Fibroblast of gingiva (primary cell): ENCODE measurements at places on chromosomes 4 and X.

- no peak for DNase-seq
These were observed 984.6 kb upstream of the TENM3 start for GRCh38 chr4:181258569-181258968.

- DNase-seq, result no peak
These were observed 14.2 kb downstream of the CHST7 start for GRCh38 chrX:46587753-46588171.

DNA sequence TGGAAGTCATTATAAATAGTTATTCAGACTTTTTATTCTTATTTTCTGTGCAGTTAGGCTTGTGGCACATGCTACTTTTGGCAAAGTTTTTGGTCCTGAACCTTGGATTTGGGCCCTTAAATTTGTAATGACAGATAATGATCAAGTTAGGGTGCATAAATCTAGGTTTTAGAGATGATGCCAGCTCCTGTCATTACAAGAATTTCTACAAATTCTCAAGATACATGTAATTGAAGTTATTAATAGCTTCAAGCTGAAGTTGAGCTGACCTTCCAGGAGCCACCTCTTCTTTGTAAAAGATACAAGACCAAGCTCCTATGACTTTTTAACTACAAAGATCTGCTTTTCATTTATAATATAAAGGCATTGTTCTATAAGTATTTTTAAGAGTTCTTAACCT, 255.6 kb upstream of the UGT8 start:
- no peak for DNase-seq

GRCh38 chrX:71128915-71129765, 10.7 kb downstream of the MED12 start:
- DNase-seq, result peak; percentile 21

GRCh38 chr4:24924309-24924781, 11.5 kb upstream of the CCDC149 start:
- DNase-seq, result peak; percentile 83

DNA sequence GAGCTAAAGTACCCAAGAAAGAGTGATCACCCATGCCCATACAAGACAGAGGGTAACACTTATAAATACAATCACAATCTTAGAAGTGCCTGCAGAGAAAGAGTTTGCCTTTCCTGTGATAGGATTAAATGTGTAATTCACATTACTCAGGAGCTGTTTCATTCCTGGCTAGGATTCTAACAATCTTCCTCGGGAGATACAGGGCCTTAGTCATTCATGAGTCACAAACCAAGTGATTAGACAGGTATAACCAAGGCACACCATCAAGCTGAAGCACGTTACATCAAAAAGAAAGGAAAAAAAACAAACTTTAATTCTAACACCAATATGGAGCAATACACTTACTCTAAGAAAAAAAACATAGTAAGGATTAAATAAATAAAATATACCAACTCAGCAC, 14.9 kb downstream of the ABCG2 start:
- no peak for DNase-seq

DNA sequence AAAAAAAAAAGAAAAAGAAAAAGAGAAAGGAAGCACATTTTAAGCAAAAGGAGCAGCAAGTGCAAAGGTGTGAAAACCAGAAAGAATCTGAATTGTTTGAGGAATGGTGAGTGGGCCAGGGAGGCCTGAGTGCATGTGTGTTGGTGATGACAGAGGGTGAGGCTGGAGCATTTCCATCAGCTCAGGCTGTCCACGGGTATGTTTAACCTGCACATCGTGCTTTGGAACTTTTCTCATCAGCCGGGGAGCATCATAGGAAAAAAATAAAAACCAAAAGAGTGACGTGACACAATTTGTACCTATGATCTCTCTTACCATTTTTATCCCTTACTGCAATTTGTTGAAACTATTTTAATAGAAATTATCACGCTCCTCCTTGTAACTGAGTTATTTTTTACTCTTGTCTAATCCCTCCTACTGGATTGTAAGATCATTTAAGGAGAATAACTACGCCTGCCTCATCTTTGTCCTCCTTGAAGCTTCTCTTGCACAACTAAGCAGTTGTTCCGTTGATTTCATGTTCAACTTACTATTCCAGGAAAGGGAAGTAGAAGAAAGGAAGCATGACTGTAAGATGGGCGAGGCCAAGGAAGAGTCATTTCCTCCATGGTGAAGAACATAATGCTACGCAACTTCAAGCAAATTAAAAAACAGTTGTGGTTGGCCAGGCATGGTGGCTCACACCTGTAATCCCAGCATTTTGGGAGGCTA, 7.0 kb downstream of the PALLD start:
- DNase-seq, result no peak

DNA sequence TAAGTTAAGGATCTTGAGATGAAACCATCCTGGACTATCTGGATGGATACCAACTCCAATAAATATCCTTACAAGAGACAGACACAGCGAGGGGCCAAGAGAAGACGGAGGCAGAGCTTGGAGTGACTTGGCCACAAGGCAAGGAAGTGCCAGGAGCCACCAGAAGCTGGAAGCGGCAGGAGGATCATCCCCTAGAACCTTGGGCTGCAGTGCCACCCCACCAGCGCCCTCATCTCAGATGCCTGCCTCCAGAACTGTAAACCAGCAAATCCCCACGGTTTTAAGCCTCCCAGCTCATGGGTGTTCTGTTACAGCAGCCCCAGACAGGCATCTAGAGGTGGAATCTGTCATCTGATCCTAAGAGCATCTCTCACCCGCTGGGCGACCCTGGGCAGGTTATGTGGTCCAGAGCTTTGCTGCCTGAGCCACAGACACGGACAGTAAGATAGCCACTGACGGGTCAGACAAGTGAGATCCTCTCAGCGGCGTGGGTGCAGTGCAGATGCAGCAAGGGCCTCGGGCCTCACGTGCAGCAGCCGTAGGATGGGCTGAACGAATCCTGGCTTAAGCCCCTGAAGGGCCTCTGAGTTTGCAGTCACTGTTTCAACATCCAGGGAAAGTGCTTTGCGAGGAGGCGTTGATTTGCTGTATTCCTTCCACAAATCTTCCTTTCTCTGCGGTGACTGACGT, 25.1 kb upstream of the MXD4 start:
- no peak for DNase-seq

GRCh38 chr4:85833302-85833701, 358.4 kb downstream of the ARHGAP24 start:
- no peak for DNase-seq

DNA sequence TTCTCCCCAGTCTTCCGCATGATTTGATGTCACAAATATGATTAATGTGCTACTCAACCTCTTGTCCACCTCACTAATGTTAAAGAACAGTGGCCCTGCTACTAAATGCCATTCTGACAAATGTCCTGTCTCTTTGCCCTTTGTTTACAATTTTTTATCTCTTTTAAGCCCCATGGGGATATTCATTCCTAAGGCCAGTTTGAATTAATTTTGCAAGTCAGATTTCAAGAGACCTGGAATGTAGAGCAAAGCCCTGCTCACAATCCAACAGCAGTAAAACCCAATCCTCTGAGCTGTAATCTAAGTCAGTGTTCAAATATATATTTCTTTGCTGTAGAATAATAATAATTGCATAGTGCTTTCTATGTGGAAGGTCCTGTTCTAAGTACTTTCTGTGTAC, 81.2 kb downstream of the LDB2 start:
- no peak for DNase-seq

DNA sequence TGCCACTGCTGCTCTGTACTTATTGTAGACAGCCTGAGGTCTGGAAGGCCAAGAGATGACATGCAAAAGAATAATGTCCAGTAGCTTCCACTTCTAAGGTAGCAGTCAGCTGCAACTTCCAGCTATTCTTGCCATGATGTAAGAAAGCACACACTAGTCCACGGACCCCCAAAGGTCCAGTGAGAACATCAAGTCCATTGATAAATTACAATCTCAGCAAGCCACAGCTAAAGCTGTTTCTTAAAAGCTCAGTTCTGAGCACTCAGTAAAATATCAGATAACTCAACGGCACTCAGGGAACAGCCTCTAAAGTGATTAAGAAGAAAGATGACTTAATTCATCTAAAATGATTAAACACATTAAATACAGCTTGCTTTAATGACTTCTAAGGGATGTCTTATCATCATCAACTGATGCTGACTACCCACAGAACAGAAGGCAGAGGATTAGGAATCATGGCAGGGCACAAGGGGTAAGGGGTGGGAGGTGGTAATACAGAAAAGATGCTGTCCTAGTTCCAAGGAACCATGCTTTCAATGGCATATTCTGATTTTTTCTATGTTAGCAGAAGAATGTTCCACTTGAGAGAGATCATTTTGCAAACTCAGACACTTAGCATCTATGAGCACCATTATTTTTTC, 99.1 kb upstream of the CBR4 start:
- no peak for DNase-seq

DNA sequence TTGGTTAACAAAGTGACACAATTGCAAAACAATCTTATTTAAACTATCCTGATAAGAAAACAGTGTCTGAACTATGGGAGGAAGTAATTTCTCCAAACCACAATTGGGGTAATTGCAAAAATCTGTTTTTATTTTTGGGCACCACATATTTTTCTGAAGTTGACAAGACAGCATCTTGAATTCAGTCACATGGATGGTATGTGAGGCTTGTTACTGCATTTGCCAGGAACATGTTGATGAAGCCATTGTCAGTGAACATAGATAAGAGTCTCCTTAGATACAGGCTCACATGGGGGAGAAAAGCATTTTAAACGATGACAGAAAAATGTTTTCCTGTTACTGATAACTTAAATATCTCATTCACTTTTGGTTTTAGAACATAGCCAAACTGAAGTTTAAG, 5.5 kb upstream of the USP53 start:
- DNase-seq, result peak; percentile 55

GRCh38 chr4:78571804-78572203, 20.2 kb downstream of the ANXA3 start:
- no peak for DNase-seq

DNA sequence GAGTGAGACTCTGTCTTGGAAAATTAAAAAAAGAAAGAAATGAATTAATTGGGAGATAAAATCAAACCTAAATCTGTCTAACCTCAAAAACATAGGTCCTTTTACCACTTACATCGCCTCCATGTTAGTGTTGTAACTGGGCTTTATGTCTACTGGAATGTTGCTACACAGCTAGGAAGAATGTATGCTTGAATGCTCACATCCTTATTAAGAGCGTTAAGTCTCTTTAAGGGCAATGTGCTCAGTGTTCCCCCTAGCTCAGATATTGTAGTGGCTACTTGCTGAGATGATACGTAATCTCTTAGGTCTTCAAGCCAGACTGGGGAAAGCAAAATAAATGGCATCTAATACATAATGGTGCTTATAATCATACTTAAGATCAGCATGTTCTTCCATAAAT, 1072.8 kb downstream of the PDHA2 start:
- no peak for DNase-seq

DNA sequence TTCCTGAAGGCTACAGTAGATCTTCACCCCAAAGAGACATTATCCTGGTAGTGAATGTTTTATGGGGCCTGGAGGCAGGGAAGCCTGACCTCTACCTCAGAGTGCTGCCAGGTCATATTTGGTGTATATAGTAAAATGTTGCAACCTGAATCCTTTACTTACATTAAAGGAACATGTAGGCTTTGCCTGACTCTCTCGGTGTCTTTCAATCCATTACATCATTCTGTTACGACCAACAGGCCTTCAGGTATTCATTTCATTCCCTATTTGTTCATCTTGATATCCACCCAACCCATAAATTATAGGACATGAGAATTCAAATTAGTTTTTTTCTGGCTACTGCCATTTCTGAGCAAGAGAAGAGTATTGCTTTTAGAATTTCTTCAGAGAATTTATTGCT, 116.5 kb downstream of the CFAP299 start:
- DNase-seq, result no peak

DNA sequence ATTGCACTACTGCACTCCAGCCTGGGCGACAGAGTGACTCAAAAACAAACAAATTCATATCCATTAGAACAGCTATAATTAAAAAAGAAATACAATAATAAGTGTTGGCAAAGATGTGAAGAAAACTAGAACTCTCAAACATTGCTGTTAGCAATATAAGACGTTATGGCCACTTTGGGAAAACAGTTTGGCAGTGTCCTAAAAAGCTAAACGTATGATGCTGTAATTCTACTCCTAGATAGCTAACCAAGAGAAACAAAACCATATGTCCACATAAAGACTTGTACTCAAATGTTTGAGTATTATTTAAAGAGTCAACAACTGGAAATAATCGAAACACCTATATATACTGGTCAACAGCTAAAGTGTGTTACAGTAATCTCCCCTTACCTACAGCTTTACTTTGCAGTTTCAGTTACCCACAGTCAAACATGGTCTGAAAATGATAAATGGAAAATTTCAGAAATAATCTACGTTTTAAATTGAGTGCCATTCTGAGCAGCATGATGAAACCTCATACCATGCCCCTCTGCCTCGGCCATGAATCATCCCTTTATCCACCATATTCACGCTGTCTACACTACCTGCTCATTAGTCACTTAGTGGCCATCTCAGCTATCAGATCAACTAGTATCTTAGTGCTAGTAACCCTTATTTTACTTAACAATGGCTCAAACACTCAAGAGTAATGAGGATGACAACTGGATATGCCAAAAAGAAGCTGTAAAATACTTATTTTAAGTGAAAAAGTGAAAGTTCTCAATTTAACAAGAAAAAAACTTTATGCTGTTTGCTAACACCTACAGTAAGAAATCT, 4.9 kb downstream of the ELF2 start:
- peak; percentile 73 for DNase-seq

DNA sequence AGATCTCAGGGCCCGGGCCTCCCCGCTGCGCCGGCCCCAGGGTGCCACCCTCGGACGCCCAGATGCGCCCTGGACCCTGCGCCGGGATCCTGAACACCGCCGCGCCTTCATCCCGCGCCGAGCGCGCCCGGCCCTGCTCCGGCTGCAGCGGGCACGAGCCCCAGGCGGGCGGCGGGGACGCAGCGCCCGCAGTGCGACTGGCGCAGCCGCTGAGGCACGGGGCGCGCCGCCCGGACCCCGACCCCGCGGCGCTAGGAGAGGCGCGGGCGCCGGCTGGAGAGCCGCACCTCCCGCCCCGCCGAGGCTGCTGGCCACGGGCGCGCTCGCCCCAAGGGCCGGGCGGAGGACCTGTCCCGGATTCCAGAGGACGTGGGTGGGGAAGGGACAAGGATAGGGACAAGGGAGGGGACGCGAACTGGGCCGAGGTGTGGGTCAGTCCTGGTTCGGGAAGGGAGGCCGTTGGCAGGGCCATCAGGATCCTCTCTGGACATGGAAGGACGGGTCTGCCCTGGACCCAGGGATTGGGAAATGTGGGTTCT, 1.1 kb downstream of the ZFYVE28 start:
- no peak for DNase-seq

DNA sequence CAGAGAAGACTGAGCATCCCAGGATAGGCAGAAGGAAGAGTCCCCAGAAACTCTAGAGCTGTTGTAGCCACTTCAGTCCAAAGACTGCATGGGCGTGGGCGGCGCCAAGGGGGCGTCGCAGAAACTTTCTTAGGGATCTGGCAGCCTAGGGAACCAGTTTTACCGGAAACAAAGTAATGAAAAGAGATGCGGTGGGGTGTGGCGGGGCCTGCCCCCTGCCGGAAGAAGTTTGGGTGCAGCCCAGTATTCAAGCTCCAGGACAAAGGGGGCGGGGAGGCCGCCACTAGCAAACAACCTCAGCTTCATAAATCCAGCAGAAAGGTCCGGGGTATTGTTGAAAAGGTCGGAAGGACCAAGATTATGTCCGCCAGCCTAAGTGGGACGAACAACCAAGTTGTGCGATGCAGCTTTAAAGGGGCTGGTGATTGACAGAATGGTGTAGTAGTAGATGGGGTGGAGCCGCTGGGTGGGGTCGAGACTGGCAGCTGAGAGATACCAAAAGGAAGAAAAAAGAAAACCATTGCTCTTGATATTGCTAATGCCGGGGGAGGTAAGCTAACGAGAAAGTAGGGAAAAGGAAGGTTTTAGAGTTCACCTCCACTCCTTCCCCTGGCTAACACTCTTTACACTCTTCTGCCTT, 190.5 kb downstream of the RRAGB start:
- peak; percentile 1 for DNase-seq

GRCh38 chrX:19866626-19867410, 20.6 kb downstream of the SH3KBP1 start:
- DNase-seq, result no peak
